Progenitor cell of endocrine pancreas (in vitro differentiated cells): ENCODE measurements at places on chromosomes 2 and 18. TPM values are rescaled to one million over a fixed set of nuclear protein-coding genes. Genes with fewer than 3 reads are reported as not detected.

DNA sequence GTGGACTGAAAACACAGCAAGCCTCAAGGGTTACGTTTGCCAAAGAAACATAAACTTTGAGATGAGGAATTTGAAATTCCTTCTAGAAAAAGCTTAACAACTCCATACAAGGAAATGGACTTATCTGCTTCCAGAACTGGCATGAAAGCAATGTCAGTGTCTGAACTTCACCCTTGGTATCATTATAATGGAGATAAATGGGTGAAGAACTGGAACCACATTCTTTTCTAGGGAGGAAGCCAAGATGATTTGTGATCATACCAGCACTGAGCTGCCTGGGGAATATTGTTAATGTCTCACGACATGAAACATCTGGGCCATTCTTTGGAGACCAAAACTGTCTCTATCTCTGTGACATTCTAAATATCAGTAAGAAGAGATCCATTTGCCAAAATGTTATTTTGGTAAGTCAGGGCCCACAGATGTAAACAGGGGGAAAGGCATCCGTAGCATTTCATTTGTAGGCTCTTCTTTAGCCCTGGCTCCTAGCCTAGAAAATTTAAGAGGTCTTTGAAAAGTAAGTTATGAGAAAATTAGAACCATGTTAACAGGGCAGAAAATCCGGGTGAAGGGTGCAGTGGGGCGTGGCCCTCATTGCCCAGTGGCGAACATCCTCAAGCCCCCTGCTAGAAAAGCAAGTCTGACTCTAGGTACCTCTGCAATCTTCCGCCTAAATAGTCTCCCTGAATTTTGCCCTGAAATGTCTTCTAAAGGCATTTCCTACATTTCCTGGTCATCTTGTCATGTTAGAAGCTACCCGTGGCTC, 295.3 kb upstream of the EPAS1 start:
- H3K4me1 ChIP-seq: peaks cover 9% of the 10 kb centered on the region
- no peak for DNase-seq
- no peaks in the 10 kb centered on the region for H3K36me3 ChIP-seq
- no peak overlapping the region for H3K4me3 ChIP-seq
- H3K27ac ChIP-seq: no peak overlapping the region

SNTG2 gene
- total RNA-seq: 0.50 and 0.62 TPM in 2 replicates

DNA sequence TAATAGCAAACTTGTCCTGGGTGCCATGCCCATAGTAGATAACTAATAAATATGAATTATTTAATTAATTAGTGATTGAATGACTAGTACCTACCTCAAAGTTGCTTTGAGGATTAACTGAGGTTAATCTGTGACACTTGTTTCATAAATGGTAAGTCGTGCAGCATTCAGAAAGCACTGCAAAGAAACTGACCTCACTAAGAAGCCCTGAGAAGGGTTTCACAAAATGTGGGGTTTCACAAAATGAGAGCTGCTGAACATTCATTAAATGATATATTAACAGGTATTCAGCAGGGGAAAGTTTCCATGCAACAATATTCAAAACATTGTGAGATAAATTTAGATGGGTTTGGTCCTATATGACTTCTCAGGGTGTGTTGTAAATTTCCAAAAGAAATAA, 236.2 kb downstream of the OSR1 start:
- H3K4me1 ChIP-seq: peaks cover 8% of the 10 kb centered on the region
- DNase-seq: no peak
- no peak overlapping the region for H3K27ac ChIP-seq

DNA sequence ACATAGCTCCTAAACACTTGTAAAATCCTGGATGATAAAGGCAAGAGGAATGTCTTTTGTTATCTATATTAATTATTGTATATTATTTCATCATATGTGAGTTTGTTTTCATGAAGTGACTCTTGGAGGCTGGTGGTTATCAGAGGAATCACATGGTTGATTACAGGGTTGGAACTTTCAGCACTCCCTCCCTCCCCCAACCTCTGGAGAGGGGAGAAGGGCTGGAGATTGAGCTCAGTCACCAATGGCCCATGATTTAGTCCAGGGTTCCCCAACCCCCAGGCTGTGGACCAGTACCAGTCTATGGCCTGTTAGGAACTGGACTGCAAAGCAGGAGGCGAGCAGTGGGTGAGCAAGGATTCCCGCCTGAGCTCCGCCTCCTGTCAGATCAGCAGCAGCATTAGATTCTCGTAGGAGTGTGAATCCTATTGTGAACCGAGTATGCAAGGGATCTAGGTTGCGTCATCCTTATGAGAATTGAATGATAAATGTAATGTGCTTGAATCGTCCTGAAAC, 37.7 kb downstream of the FBXO48 start:
- DNase-seq: no peak
- H3K4me1 ChIP-seq: no peaks in the 10 kb centered on the region
- H3K27ac ChIP-seq: no peak overlapping the region

GRCh38 chr2:168939918-168940317, 38.8 kb downstream of the G6PC2 start:
- peaks cover 2% of the 10 kb centered on the region for H3K4me1 ChIP-seq
- no peak for DNase-seq
- H3K27me3 ChIP-seq: peaks cover 5% of the 10 kb centered on the region

- H3K36me3 ChIP-seq: no peaks in the 10 kb centered on the region
- H3K27ac ChIP-seq: no peak overlapping the region
- DNase-seq: no peak
- H3K27me3 ChIP-seq: peaks cover 17% of the 10 kb centered on the region
- H3K4me3 ChIP-seq: no peak overlapping the region
Observed at GRCh38 chr2:170690640-170691039, 24.5 kb upstream of the SP5 start.

CDK5R2 gene
- 5.1 and 6.2 TPM in 2 replicates for total RNA-seq

GDF7 gene
- total RNA-seq: 0.16 and 0.17 TPM in 2 replicates

PLB1 gene
- 0.65 and 0.78 TPM in 2 replicates for total RNA-seq

DNA sequence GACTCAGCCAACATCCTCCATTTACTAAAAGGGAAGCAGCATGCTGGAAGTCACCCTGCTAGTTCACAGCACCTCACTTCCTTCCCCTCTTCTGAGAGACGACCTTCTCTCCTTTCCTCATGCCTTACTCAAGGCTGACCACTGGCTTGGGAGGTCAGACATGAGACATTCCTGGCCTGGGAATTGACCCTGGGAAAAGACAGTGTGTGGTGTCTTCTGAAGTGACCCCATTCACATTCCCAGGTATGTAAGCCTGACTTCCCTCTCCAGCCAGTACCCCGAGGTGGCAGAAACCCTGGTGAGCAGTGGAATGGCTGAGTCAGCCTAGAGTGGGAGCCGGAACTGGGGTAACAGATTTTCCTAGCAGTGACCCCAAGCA, 92.4 kb downstream of the PLB1 start:
- H3K27ac ChIP-seq: peak overlapping the region; percentile 11
- DNase-seq: no peak
- no peaks in the 10 kb centered on the region for H3K4me1 ChIP-seq

GRCh38 chr2:14524041-14524802, 108.3 kb upstream of the LRATD1 start:
- no peaks in the 10 kb centered on the region for H3K27me3 ChIP-seq
- no peak overlapping the region for H3K4me3 ChIP-seq
- H3K4me1 ChIP-seq: peaks cover 5% of the 10 kb centered on the region
- H3K36me3 ChIP-seq: no peaks in the 10 kb centered on the region
- H3K27ac ChIP-seq: no peak overlapping the region

PSMA8 gene
- total RNA-seq: 0.29 TPM in 1 of 2 replicates, not detected in the other

- no peaks in the 10 kb centered on the region for H3K36me3 ChIP-seq
- peak overlapping the region; percentile 65 for H3K27ac ChIP-seq
- peak overlapping the region; percentile 58 for H3K4me3 ChIP-seq
- peak; percentile 23 for DNase-seq
- H3K4me1 ChIP-seq: peaks cover 2% of the 10 kb centered on the region
- H3K27me3 ChIP-seq: peaks cover 14% of the 10 kb centered on the region
Observed at GRCh38 chr18:7272311-7273049, 41.6 kb downstream of the LRRC30 start.

DNA sequence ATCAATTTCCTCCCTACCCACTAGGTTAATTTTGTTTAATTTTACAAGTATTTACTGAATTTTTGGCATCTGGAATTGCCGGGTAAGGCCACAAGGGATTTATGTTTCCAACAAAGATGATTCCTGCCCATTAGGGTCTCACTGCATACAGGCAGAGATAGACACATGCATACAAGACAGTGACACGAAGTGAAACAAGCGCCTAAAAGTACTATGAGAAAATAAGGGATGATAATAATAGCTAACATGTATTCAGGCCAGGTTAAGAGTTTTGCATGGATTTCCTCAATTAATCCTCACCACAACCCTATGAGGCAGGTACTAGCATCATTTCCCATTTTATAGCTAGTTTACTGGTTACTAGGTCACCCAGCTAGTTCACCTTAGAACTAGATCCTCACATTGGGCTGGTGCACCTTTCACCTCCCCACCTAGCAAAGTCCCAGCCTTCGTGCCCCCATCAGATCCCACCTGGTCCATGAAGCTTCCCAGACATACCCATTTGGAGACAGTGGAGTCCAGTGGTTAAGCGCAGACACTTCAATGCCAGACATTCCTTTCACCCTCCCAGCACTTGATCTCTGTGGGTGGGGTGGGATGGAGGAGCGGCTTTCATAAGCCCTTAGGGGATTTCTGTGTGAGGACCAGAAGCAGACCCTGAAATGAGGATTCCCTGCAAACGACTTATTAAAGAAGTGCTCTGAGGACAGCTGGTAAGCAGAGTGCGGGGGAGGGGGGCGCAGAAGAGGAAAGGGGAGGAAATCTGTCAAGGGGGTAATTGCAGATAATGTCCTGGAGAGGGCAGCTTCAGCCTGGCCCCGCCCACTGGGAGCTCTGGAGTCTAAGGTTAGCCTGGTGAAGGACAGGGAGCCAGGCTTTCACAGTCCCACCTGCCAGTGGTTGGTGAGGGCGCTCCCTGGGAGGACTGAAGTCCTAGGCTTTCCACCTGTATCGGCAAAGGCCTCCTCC, 5.8 kb upstream of the DGUOK start:
- no peak overlapping the region for H3K27ac ChIP-seq
- H3K27me3 ChIP-seq: peaks cover 41% of the 10 kb centered on the region
- no peak overlapping the region for H3K4me3 ChIP-seq
- no peaks in the 10 kb centered on the region for H3K36me3 ChIP-seq
- no peak for DNase-seq

DNA sequence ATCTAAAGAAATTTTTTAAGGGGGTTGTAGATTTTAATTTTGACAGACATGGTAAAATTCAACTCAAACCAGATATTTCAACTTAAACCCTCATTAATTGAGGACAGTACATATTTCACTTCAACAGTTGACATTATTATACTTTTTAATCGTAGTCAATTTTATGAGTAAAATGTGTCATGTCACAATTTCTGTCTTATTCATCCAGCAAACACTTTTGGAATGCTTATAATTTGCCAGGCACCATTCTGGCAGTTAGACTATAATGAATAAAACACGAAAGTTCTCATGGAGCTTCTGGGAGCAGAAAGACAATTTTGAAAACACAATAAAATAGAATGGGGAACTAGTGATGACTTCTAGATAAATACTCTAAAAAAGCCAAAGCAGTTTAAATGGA, 1094.8 kb downstream of the SUCLG1 start:
- no peak overlapping the region for H3K27ac ChIP-seq
- H3K27me3 ChIP-seq: no peaks in the 10 kb centered on the region
- DNase-seq: no peak
- no peaks in the 10 kb centered on the region for H3K4me1 ChIP-seq

DNA sequence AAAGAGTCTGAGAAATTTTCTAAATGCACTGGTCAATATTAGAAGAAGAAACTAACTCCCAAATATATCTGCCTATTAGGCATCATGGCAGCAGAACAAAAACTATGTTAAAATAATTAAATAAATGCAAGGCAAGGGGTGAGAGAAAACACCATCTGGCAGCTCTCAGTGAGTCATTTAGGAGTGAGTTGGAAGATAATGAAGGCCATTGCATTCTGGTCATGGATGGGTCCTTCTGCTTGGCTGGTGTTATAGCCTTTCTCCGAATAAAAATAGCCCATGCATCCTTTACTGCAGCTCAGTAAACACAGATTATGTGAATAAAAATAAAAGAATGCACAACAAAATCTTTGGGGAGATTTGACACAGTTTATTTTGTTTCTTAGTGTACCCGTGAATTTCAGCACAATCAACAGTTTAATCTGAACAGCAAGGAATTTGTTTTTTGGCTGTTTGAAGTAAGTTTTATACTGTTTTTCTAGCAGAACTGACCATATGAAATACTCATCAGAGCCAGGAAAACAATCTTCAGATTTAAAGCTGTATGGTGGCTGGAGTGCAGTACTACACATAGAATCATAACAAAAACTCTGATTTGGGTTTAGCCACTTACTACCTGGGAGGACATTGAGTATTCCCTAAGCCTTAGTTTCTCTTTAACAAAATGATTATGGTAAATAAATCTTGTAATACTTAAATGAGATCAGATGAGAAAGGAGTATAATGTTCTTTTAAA, 225.1 kb upstream of the ITGA4 start:
- no peaks in the 10 kb centered on the region for H3K36me3 ChIP-seq
- DNase-seq: no peak
- H3K27ac ChIP-seq: no peak overlapping the region

DNA sequence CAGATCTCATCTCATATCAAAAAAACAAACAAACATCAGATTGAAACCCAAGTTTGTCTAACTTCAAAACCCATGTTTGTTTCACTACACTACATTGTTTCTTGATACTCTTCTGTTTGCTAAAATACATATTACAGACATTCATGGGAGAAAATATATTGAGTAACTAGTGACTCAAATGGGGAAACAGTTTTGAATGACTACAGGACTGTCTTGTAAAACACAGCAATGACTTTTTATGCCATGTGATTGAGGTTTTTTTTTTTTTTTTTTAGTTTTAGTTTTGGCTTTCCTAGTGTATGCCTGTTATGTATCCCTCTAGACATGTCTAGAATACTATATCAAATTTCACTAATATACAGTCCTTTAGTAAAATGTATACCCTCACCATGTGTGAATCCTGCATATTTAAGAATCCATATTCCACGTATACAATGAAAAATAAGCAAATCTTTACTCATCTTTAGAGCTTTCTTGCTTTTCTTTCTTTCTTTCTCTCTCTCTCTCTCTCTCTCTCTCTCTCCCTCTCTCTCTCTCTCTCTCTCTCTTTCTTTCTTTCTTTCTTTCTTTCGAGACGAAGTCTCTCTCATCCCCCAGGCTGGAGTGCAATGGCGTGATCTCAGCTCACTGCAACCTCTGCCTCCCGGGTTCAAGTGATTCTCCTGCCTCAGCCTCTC, 46.6 kb upstream of the SERTAD2 start:
- no peak overlapping the region for H3K27ac ChIP-seq
- H3K36me3 ChIP-seq: no peaks in the 10 kb centered on the region
- no peaks in the 10 kb centered on the region for H3K27me3 ChIP-seq
- H3K4me1 ChIP-seq: peaks cover 20% of the 10 kb centered on the region
- DNase-seq: no peak
- H3K4me3 ChIP-seq: no peak overlapping the region

- peaks cover 7% of the 10 kb centered on the region for H3K4me1 ChIP-seq
- no peak overlapping the region for H3K4me3 ChIP-seq
Observed at GRCh38 chr2:88545118-88545517, 82.1 kb downstream of the EIF2AK3 start.

RAB3GAP1 gene
- total RNA-seq: 33.7 and 34.7 TPM in 2 replicates
